Activated T-helper 1 cell treated with anti-CD3 and anti-CD28 coated beads, Interleukin-12 subunit alpha, Interleukin-12 subunit beta, Interleukin-2, Interleukin-4 antibody, amounts not matched to agents 30 ng/mL and 10 ng/mL and 1 ng/mL, durations not matched to agents 14 hours and 24 hours and 36 hours (primary cell): ENCODE measurements at places on chromosomes 1 and 21.

DNA sequence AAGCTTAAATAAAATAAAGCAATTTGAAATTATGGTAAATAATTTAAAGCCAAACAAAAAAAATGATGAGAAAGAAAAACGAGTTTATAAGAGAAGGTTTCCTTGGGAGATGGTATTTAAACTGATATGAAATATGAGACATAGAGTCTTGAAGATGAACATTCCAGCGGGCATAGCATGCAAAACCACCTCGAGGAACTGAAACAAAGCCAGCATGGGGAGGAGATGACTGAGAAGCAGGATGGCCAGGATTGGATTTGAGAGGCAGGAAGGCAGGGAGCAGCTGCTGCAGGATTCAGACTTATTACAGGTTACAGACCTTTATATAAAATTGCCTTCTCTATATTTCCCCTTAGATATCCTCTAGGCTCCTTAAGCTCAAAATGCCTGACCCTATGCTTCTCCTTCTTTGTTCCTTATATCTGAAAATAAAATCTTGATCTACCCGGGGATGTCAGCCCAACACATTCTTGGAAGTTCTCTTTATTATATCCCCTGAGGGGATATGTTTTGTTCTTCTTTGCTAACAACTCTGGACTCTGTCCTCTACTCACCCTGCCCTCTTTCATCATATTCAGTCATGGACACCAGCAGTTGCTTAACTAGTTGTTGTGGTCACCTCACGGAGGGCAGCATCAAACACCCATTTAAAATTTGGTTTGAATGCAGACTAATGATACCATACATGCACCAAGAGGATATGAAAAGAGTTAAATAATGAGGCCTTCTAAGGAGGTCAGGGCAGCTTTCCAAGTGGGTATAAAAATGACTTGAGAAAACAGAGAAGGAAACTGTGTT, 719.1 kb upstream of the B3GALT2 start:
- no peak for DNase-seq

GRCh38 chr1:118902711-118903191, 85.4 kb downstream of the TBX15 start:
- DNase-seq = no peak

DNA sequence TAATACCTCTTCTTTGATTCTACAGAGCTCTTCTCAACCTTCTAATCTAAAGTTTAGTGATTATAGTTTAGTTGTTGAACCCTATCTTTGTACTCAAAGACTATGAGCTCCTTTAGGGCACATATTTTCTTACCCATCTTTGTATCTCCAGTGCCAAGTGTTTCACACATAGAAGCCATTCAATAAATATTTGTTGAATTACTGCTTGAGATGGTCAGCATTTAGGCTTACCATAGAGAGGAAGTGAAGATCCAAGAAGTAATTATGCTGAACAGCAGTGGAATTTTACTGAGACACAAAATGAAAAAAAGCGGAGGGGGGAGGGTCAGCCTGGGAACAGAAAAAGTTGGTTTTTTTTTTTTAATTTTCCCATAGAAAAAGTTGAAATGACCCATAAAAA, 21.9 kb downstream of the PIK3R3 start:
- DNase-seq = no peak

- no peak for DNase-seq
These were observed 224.0 kb upstream of the COA6 start for GRCh38 chr1:234149217-234149616.

GRCh38 chr1:6090288-6090687, 44.6 kb downstream of the KCNAB2 start:
- no peak for DNase-seq

GRCh38 chr1:164021813-164022212, 537.2 kb upstream of the PBX1 start:
- DNase-seq = no peak

DNA sequence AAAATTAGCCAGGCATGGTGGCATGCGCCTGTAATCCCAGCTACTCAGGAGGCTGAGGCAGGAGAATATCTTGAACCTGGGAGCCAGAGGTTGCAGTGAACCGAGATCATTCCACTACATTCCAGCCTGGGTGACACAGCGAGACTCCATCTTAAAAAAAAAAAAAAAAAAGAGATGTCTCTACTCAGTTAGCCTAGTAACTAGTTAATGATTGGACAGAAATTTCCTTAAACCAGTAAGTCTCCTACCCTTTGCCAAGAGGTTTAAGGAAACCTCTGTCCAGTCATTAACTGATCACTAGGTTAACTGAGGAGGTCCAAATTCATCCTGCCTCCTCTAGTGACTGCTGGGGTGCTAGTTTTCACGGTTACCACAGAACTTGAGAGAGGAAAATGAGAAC, 143.9 kb upstream of the UBE2U start:
- DNase-seq = no peak

- no peak for DNase-seq
These were observed 20.9 kb upstream of the SPATC1L start for GRCh38 chr21:46205166-46205565.

- DNase-seq = no peak
These were observed 52.1 kb upstream of the SCMH1 start for GRCh38 chr1:41294216-41294615.

DNA sequence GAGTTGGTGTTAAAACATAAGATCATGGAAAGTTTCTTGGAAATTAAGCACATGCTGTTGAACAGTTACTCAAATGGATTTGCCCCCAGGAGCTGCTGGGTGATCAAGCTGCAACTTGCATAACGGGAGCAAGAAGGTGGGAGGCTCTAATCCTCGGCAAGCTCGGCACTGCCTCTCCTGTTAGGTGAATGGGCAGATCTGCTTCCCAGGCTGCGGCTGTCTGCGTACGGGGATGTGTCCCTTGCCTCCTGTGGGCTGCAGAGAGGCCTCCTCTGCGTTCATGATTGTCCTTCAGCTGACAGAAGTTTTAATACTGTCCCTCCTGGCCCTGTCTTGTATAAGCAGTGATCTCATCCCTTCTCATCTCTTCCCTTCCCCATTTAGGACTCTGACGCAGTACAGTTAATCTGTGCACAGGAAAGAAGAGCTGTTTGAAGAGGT, 36.7 kb downstream of the ATP1A1 start:
- DNase-seq = no peak

DNA sequence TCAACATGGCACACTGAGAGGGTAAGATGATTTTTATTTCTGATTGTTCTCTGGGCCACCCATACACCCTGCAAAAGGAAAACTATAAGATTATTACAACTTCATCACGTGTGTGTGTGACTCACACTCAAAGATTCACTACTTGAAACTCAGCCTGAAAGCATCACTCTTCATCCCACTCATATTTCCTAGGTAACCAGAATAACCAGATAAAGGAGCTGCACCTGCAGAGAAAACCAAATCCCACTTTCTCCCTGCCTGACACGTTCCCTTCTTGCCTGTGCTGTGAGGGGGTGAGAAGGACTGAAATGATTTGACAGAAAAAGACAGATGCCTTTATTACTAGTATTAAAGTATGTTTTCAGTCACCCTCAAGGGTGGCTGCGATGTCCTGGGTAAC, 131.6 kb downstream of the TGFBR3 start:
- DNase-seq = no peak

GRCh38 chr1:8213676-8214075, 104.2 kb upstream of the SLC45A1 start:
- DNase-seq = no peak

DNA sequence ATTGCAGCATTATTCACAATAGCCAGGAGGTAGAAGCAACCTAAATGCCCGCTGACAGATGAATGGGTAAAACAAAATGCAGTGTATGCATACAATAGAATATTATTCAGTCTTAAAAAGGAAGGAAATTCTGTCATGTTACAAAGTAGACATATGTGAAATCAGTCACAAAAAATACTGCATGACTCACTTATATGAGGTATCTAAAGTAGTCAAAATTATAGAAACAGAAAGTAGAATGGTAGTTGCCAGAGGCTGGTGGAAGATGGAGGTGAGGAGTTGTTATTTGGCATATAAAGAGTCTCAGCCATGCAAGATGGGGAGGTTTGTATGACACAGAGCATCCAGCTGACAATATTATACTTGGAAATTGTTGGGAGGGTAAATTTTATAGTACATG, 43.0 kb upstream of the EGLN1 start:
- no peak for DNase-seq

GRCh38 chr1:19467199-19468187, 17.8 kb downstream of the CAPZB start:
- DNase-seq = no peak

DNA sequence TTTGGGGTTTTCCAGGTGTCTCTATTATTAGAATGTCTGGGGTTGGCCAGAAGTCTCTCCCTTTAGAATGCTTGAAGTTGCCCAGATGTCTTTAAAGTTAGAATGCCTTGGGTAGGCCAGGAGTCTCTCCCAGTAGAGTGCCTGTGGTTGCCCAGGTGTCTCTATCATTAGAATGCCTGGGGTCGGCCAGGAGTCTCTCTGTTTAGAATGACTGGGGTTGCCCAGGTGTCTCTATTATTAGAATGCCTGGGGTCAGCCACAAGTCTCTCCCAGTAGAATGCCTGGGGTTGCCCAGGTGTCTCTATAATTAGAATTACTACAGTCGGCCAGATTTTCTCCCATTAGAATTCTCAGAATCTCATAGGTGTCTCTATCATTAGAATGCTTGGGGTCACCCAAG, 55.2 kb downstream of the RNF187 start:
- DNase-seq = no peak

GRCh38 chr1:102919659-102920058, 188.7 kb downstream of the COL11A1 start:
- no peak for DNase-seq

DNA sequence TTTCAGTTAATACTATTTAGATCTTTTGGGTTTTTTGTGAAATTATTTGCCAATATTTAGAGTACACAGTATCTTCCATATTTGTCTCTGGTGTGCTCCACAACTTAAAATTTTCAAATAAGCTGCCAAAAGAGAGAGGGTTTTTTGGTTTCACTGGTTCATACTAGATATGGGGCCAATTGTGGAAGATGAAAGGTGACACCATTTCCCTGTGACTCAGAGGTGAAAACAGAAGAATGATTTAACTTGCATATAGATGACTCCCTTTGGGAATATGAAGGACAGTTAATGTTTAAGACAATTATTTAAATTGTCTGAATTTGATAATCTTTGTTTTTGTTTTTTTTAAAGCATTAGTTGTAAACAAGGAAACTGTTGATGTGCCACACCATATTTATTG, 37.5 kb downstream of the IVNS1ABP start:
- no peak for DNase-seq

GRCh38 chr1:64983110-64983509, 16.8 kb upstream of the JAK1 start:
- no peak for DNase-seq

DNA sequence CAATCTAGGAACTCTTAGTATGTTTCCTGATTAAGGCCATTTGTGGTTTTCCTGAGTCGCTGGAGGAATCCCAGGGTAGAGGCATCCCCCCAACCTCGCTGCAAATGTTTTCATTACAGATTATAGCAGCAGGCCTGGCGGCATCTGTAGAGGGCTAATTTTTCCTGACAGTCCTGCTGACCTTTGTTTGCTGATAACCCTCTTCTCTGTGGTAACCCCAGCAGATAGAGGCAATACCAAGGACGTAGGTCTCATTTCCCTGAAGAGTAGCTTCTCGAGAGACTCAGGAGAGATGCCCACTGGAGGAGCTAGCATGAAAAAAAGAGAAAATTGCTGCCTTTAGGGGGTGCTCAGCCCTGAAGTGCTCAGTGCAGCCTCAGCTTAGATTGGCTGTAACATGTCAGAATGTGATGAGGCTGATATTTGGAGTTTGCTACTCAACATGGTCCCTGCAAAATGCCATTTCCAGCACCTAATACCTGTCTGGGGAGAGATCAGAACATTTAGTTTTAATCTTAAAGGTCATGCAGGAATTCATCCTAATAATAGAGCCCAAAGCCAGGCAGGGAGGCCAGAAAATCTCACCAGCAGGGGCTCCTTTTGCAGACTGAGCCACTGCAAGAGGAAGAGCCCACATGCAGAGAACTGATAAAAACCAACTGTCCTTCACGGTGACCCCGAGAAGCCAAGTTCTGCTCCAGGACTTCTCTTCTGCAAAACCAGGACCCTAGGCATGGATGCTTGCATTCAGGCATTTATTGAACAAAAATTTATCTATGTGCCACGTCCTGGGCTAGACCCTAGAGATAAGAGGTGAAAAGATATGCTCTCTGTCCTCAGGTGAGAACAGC, 184.5 kb downstream of the KAZN start:
- DNase-seq = no peak

- no peak for DNase-seq
These were observed 287.9 kb upstream of the FMN2 start for GRCh38 chr1:239803781-239804180.

- DNase-seq = no peak
These were observed 29.1 kb downstream of the AK5 start for GRCh38 chr1:77310924-77311323.

DNA sequence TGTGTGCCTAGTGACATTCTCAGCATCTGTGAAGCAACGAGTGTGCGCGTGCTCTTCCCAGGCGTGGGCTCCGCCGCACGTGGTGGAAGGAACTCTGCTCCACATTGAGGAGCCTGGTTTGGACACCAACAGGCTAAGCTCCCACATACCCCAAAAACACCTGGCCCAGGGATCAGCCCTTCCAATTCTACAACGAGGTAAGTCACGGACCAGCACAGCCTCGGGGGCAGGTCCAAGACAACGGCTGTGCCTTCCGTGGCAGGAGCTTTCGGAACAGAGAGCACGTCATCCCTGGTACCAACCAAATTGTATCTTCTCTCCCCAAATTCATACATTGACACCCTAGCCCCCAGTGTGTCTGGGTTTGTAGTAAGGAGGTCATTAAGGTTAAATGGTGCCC, 27.2 kb upstream of the PDE9A start:
- DNase-seq = no peak

DNA sequence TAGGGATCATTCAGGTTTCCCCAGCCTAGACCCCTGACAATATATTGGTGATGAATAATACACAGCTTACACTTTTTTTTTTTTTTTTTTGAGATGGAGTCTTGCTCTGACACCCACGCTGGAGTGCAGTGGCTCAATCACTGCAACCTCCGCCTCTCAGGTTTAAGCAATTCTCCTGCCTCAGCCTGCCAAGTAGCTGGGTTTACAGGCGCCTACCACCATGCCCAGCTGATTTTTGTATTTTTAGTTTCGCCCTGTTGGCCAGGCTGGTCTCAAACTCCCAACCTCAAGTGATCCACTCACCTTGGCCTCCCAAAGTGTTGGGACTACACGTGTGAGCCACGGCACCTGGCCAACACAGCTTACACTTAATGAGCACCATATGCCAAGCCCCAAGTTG, 7.2 kb downstream of the VASH2 start:
- DNase-seq = no peak

GRCh38 chr1:178450871-178451270, 45.9 kb downstream of the CLEC20A start:
- DNase-seq = no peak

DNA sequence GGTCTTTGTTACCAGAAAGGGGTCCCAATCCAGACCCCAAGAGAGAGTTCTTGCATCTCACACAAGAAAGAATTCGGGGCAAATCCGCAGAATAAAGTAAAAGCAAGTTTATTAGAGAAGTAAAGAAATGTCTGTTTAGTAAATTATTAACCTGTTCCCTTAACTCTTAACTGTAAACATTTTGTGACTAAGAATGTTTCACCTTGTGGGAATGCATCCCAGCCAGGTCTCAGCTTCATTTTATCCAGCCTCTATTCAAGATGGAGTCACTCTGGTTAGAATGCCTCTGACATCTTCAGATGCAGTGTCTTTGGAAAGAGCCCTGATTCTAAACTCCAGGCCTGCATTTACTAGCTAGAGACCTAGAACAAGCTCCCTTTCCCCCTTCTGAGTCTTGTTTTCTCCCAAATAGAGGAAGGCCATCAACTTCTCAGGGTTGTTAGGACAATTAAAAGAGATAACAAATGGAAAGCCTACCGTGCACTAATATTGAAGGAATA, 4.5 kb upstream of the FABP3 start:
- no peak for DNase-seq
